Caco-2 (cell line): ENCODE measurements at places on chromosomes 6 and 20. TPM values are rescaled to one million over a fixed set of nuclear protein-coding genes. Genes with fewer than 3 reads are reported as not detected.

Gene SLC32A1
- not detected in 2 replicates for total RNA-seq

Gene GABRR1
- total RNA-seq: 0.12 and 0.43 TPM in 2 replicates

Gene VWA7
- total RNA-seq: 0.61 and 1.5 TPM in 2 replicates

Gene DPPA5
- not detected in 2 replicates for total RNA-seq

Gene CLIC5
- 15.1 and 15.6 TPM in 2 replicates for total RNA-seq

Gene C20orf144
- total RNA-seq: 0.18 and 0.51 TPM in 2 replicates

- DNase-seq: no peak
Observed at GRCh38 chr6:163355426-163355991, 59.0 kb upstream of the QKI start.

DNA sequence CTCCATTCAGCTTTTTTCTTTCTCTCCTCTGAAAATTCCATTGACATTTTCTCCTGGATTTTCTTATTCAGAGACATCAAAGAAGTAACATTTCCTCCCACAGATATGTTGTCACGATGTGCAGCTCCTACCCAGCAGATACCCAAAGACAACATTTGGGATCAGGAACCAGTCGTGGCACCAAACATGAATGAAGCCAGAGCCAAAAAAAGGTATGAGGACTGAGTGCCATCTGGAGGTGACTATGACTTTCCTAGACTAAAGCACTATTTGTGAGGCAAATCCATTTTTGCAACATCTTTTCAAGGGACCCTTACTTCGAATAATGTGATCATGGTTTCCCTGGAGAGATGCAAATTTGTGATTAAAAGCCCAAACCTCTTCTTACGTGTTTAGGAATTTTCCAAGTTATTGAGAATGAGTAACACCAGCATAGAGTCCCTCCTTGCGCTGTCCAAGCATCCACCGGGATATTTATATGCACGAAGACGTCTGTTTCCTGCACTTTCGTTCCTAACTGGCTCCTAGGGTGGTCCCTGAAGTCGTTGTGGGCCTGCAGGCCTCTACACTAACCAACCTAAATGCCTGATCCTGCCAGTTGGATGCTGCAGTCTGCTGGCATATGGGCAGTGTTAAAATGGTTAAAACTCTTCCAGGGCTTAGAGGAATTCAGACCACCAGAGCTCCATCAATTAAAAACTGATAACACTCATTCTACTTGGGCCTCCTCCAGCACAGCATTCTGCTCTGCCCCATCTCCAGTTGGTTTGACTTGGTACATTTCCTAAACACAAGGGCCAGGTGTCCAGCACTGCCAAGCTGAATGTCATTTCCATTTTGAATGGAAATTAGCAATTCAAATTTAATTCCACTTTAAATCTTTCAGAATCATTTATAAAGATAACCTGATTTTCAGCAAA lies 256.6 kb downstream of the C6orf118 start:
- no peak for DNase-seq
